Globus pallidus (tissue), 1 donor: ENCODE measurements at places on chromosomes 7 and 10.

DNA sequence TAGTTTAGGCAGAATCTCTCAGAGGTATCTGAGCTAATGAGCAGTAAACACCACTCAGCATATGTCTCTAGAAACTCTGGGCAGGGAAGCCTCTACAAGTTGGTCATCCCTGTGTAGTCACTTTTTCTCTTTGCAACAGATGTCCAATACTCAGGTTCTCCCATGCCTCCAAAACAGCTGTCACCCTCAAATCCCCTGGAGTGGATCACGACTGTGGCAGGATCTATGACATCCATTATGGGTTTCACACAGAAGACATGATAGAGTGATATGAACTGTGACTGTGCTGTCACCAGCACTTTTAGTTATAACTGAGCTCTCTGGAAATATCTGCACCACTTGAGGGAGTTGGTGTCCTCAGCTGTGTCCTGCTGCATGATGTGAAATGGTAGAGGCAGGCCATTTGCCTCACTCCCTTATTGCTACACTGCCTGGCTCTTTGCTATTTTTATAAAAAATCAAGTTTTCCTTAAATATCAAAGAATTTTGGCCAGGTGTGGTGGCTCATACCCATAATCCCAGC is 24.1 kb upstream of the ZNRF2 start:
- no peak for DNase-seq

DNA sequence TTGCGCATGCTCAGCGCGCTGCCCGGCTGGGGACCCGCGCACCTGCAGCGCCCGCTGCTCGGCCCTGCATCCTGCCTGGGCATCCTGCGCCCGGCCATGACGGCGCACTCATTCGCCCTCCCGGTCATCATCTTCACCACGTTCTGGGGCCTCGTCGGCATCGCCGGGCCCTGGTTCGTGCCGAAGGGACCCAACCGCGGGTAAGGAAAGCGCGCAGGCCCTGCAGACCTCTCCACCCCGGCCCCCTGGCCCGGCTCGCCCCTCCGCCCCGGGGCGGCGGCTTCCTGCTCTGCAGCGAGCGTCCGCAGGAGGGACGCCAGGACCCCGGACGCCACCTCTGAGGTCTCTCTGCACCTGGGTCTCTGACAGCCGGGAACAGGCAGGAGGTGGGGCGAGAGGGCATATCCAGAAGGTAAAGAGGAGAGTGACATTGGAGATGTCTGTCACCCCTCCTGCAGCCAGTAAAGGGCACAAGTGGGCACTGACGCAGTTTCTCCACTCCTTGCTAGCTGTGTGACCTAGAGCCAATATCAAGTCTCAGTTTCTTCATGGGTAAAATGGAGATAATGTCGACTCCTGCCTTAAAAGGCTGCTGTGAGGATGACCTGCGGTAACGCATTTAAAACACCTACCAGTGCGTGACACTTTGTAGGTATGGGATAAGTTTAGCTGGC is 338 bp downstream of the ATP6V0E2 start:
- no peak for DNase-seq

DNA sequence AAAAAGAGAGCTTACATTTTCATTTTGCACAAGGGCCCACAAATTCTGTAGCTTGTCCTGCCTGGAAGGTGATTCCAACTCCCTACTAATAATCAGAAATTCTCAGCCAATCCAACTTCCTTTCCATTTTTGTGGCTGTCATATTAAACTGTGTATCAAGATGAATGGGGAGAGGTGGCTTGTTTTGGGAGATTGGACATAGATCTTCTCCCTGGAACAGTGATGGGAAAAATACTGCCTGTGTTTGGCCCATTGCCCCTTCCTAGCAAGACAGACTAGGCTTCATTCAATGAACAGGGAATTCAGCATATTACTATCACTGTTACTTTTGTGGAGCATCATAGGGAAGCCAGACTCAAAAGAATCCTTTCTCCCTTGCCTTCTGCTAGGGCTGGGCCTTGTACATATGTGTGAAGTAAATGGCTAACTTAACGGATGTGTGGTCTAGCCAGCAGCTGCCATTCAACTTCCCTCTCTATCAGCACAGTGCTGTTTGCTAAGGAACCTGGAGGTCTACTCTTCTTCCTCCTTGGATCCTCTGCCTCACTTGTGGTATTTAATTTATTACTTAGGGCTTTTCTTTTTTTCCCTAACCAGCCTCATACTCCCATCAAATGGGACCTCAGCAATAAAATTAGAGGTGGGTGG is 326.0 kb downstream of the BICC1 start:
- no peak for DNase-seq

GRCh38 chr7:103121641-103122040 is 27.3 kb downstream of the NAPEPLD start:
- no peak for DNase-seq
